Tibial nerve (tissue), 4 donors: ENCODE measurements at places on chromosomes 5 and 9.

GRCh38 chr9:95819636-95820035 is 55.9 kb upstream of the ERCC6L2 start:
- no peaks in the 10 kb centered on the region for H3K36me3 ChIP-seq
- no peak overlapping the region for H3K4me3 ChIP-seq
- H3K4me1 ChIP-seq: peaks cover 25% of the 10 kb centered on the region
- H3K27me3 ChIP-seq: no peaks in the 10 kb centered on the region

- peaks cover 3% of the 10 kb centered on the region for H3K27me3 ChIP-seq
- H3K4me1 ChIP-seq: no peaks in the 10 kb centered on the region
- H3K36me3 ChIP-seq: no peaks in the 10 kb centered on the region
- H3K27ac ChIP-seq: no peak overlapping the region
- H3K4me3 ChIP-seq: no peak overlapping the region
- DNase-seq: no peak
Observed at GRCh38 chr5:77984587-77984986, 208.4 kb upstream of the TBCA start.

GRCh38 chr9:78601957-78602565 is 305.1 kb downstream of the PSAT1 start:
- no peaks in the 10 kb centered on the region for H3K36me3 ChIP-seq
- no peak overlapping the region for H3K27ac ChIP-seq
- no peak overlapping the region for H3K4me3 ChIP-seq

- no peak overlapping the region for H3K27ac ChIP-seq
- H3K36me3 ChIP-seq: no peaks in the 10 kb centered on the region
- H3K27me3 ChIP-seq: no peaks in the 10 kb centered on the region
- no peak overlapping the region for H3K4me3 ChIP-seq
- DNase-seq: no peak
Observed at GRCh38 chr5:119743927-119744326, 114.6 kb downstream of the FAM170A start.
